AG08395 (cell line): ENCODE measurements at places on chromosomes 3 and 15.
A peak's percentile ranks its signal among the peaks of the same experiment; 100 is the strongest.

GRCh38 chr3:170096342-170096741, 58.5 kb downstream of the GPR160 start:
- no peak for DNase-seq

- peak; percentile 13 for DNase-seq
These were observed 134.0 kb downstream of the MFSD1 start for GRCh38 chr3:158935846-158936245.

DNA sequence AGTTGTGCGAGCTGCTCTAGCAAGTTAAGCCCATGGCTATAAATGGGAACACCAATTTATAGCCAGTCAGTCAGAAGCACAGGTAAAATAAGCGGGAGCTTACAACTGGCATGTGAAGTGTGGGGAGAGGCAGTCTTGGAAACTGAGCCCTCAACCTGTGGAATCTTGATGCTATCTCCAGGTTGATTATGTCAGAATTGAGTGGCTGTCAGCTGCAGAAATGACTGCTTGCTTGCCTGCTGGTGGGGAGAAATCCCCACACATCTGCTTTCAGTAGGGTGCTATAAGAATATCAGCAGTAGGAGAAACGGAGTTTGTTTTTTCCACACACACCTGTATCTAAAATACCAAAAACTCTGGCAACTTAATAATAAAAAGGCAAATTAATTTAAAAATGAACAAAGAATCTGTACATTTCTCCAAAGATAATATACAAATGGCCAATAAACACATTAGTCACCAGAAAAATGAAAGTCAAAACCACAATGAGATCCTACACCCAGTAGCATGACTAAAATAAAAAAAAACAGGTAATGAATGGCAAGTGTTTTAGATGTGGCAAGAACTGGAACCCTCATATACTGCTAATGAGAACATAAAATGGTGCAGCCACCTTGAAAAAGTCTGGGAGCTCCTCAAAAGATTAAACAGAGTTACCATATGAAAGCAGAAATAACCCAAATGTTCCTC, 26.0 kb upstream of the MAP4 start:
- DNase-seq: no peak

- DNase-seq: peak; percentile 45
These were observed 116.7 kb downstream of the WDR76 start for GRCh38 chr15:43943511-43943910.

DNA sequence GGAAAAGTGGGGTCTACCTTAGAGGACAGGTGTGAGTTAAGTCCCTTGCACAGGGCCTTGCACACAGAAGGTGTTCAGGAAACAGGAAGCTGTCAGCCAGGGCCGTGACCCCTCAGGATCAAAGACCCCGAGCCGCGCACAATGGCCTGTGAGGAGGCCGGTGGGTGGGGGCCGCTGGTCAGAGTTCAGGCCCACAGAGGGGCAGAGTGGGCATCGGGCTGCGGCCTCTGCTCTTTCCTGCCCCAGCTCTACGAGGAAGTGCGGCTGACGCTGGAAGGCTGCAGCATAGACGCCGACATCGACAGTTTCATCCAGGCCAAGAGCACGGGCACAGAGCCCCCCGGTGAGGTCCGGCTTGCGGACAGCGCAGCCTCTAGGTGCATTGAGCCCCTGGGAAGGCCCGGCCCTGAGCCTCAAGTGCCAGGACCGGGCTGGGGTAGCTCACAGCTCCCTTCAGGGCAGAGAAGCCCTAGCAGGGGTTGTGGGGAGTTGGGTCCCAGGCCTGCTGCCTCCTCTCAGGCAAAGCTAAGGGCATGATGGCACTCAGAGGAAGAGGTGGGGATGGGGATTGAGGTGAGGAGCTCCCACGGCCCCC, 37.2 kb downstream of the PSTPIP1 start:
- no peak for DNase-seq

GRCh38 chr3:38743043-38743442, 73.0 kb downstream of the SCN10A start:
- DNase-seq: no peak

- no peak for DNase-seq
These were observed 743.8 kb upstream of the GBE1 start for GRCh38 chr3:82505079-82505756.

- no peak for DNase-seq
These were observed 6.8 kb upstream of the ZNF770 start for GRCh38 chr15:34994925-34995324.

DNA sequence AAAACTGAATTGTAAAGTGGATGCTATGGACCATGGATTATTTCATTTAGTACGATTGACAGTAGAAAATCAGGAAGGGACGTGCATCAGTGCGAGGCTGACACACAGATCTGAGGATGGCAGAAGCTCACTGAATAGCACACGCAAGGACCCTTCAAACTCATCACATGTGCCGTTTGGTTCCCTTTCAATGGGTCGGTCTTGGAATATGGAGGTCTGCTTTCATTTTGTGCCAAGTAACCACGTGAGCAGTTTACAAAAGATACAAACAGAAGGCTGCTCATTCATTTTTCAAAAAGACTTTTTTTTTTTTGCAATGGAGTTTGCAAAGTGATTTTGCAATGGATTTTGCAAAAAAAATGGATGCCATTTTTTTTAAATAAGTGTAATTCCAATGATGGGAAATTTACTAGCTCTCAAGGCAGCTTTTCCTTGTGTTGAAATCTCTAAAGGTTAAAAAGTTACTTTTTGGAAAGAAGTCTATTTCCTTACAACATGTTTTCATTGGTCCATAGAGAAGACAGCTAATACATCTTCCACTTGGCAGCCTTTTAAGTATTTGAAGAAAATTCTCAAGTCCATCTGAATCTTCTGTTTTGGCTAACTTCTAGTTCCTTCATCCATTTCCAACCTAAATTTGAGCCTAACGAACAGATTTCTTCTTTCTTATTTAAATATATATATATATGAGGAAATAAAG, 392.3 kb upstream of the TPRG1 start:
- DNase-seq: no peak

DNA sequence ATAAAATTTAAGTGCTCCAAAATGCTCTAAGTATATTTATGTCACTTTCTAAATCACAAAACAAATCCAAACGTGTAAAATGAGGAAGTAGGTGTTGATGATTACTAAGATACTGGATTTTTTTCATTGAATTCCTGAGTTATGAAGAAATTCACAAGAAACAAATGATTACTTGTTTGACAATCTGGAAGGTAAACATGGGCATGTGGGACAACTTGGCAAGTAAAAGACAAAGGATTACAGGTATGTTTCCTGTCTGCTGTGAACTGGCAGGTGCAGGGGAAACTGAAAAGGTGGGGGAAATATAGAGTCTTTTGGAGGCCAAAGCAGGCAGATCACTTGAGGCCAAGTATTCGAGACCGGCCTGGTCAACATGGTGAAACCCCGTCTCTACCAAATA, 252.7 kb upstream of the AZI2 start:
- no peak for DNase-seq

- peak; percentile 55 for DNase-seq
These were observed 2.3 kb upstream of the TMEM266 start for GRCh38 chr15:76057332-76058000.

DNA sequence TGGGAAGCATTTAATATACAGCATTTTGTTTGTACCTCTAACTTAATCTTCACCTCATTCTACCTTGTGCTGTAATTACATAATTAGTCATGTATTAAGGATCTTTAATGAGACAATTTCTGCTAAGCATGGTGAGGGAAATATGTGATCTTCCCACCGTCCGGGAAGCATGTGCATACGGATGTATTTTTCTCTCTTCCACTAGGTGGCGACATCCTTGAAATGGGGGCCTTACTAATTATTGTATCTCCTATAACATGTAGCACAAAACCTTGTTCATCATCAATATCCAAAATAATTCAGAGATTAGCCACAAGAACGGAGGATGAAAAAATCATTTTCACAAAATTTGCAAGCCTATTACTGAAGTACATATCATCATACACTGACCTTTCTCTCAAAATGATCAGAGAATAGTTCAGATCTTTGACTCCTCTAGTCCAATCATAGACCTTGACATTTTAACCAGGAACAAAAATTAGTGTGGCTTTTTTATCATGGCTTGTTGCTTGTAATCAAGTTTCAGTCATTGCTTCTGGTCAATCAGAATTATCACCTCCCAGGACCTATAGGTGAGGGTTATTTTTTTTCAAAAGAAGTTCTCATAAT, 148.9 kb upstream of the GBE1 start:
- DNase-seq: peak; percentile 27

- no peak for DNase-seq
These were observed 209.5 kb downstream of the MECOM start for GRCh38 chr3:169454060-169454317.

DNA sequence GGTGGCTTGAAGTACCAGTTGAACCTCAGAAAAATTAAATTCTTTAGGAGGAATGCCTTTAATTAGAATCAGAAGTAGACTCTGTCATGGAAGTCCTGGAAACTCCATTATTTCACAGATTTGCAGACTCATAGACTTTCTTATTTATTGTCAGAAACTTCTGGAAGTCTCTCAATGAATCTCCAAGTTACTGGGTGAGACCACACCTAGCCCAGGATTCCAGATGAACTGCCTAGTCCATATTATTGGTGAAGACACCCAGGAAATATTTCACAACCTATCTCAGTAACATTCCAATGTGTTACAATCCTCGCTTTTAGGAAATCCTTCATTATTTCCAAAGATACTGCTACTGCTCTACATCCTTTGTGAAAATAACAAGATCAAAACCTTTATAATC, 6.5 kb upstream of the THBS1 start:
- no peak for DNase-seq

DNA sequence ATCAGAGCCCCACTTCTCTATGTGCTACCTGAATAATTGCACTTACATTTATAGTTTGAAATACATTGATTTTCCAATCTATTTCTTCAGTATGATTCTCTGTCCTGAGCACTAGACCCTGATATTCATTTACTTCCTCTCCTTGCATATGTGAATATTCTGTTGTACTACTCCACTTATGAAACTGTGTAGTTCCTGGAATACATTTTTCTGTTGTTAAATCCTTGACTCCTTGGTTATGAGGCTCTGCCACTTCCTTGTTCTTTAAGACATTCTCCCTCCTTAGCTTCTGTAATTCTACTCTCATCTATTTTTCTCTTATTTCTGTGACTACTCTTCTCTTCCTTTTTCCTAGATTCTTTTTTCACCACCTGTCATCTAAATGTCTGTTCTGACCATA, 12.9 kb upstream of the MGA start:
- no peak for DNase-seq

DNA sequence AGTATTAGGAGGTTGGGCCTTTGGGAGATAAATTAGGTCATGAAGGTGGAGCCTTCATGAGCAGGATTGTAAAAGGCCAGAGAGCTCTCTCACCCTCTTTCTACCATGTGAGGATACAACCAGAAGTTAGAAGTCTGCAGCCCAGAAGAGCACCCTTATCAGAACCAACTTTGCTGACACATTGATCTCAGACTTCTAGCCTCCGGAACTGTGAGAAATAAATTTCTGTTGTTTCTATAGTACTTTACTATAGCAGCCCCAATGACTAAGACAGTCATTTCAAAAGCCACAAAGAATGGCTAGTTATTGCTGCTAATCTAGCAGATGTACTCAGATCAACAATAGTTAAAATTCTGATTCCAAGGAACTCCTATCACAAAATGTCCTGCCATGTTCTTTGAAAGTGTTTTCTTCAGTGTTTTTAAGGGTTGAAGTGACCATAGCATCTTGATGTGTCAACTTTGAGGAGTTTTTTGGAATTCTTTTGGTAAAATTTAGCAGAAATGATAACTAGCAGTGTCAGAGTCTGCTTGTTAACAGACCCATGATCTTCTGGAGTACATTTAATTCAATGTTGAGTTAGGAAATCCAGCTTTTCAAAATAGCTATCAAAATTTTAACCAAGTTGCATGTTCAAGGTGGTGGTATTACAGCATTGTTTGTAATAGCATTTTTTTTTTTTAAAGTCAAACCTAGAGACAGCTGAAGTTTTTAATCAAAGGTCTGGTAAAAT, 10.3 kb downstream of the DZIP3 start:
- no peak for DNase-seq

DNA sequence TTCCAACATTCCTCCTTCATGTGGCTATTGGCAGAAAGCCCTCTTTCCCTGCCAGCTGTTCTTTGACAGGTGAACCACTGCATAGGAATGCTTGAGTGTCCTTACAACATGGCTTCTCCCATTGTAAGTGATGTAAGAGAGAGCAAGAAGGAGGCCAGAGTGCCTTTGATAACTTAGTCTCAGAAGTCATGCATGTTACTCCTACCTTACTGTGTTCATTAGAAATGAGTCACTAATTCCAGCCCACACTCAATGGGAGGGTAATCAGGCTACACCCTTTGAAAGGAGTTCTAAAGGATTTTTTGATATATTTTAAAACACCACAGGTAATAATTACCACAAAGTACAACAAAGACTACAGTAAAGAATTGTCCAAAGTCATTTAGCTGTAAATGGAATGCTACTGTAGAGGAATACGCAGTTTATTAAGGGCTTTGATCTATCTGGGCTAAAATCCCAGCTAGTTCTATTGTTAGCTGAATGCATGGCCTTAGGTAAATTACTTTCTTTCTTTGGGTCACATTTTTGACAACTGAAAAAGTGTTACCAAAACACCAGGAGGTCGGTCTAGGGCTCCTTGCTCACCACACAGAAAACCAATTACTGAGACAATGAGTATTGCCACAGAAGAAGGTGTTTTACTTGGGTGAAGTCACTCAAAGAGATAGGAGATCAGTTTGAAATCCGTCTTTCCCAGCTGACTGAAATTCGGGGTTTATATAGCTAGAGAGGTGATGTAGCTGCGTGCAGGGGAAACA, 154.9 kb downstream of the GRM7 start:
- no peak for DNase-seq

DNA sequence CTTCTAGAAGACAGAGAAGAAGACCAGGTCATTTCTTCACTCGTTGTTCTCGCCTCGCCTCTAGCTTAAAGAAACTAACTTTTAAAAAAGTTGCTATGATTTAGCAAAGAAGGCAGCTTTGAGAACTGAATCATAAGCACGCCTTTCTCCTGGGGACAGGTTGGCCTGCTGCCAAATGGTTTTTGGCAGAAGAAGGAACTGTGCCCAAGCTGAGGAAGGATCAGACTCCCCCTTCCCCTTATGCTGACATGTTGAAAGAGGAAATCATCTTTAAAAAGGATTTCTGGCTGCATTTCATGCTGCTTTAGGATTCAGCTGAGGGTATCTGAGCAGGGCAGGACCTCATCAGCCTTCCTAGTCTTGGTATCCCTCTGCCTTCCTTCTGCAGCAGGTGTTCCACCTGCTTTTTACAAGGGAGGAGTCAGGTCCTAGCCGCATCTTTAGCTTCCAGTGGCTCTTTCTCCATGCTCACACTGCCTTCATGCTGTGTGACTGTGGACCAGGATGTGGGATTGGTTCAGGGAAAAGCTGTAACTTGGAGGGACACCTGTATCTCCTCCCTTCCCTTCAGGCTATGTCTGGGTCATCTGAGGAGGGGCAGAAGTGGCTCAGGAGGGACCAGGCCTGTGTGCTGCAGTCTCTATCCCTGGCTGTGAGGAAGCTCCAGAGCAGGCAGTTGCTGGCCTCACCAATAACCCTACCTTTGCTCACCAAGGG, 34.1 kb upstream of the HACD2 start:
- peak; percentile 40 for DNase-seq

GRCh38 chr3:109563149-109563548, 225.8 kb upstream of the DPPA4 start:
- no peak for DNase-seq
